ENCODE measurements at places on chromosomes 3 and 15.
A peak's percentile ranks its signal among the peaks of the same experiment; 100 is the strongest.

DNA sequence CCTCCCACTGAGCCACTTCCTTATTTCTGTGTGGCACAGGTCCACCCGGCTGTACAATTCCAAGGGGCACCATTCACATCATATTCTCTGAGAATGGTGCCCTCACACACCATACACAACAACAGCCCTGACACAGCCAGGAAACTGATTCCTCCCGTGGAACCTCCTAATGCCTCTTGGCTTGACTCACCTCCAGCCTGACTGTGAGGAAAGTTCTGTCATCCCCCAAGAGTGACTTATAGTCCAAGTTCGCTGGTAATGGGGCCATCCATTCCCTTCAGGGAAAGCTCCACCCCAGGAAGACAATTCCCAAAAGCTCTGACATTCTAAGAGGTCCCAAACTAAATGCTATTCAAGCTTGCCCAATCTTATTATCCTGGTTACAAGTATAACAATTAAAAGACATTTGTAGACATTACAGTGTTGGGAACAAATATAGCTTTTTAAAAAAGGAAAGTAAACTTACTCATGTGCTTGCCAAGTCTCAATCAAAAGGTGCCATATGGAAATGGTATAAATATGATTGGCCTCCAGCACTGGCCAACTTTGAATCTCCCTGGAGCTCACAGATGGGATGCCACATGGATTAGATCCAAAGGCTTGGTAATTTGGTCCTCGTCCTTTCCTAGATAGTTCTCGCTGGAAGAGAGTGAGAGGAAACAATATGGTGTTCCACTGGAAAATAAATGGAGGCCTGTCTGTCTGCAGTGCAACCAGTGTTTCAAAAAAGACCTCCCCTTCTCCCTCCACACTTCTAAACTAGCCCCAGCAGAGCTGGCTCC is 56.3 kb upstream of the PSMD6 start:
- DNase-seq: no peak

GRCh38 chr15:33654860-33655259 is 313.4 kb upstream of the CHRM5 start:
- no peak for DNase-seq

DNA sequence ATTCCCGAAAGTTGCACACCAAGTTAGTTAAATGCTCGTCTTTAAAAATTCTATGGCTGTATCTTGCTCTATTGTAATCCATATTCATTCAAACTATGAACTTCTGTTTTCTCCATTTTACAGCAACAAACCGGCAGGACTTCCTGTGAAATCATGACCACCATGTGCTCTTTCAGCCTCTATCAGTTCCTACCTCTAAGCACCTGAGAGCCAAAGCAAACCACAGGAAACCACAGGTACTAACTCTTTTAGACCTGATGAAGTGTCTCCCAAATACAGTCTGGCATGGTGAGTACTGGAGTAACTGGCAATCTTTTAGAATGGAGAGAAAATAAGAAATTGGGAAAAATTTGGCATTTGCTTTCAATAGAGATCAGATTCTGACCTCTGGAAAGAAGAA is 186.5 kb upstream of the SLITRK3 start:
- no peak for DNase-seq

GRCh38 chr3:54347933-54348332 is 225.6 kb downstream of the CACNA2D3 start:
- no peak for DNase-seq

DNA sequence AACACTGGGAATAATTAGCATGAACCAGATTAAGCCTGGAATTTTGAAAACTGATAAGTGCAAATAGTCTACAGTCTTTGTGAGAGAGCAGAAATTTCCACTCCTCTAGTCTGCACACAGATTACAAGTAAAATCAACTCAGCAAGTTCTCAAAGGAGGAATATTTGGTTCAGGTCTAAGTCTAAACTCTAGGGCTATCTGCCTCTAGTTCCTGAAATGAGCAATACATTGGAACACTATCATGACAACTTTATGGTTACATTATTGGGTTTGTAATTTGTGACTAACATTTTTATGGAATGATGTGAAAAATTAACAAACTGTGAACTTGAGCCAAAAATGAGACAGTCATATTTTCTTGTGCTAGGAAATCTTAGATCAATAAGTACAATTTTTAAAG is 30.8 kb upstream of the ADGRG7 start:
- no peak for DNase-seq

GRCh38 chr15:70094690-70095311 is 2.9 kb downstream of the TLE3 start:
- DNase-seq: no peak

DNA sequence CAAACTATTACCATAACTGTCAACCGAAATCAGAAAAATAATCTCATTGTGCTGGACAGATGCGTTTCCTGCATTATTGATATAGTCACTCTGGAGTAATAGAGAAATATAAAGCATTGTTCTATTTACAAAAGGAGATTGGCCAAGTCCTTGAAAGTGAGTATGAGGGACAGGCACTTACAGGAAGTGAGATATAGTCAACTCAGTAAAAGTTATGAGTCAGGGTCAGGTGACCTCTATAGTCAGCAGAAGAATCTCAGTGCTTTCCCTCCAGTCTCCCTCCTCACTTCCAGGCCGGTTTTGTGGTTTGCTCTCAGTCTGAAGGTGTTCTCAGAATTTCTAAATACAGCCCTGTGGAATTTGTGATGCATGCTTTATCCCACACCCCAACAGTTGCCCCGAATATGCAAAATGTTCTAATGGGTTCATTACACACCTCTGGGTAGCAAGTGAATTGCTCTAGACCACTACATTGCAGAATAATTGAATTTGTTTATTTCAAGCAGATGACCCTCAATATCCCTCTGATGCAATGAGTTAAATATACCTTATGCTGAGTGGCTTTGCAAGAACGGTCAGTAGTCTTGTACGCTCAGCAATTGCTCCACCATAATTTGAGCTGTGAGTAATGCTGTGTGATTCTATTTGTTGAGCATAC is 787.7 kb downstream of the MCTP2 start:
- DNase-seq: peak; percentile 9

- DNase-seq: no peak
These were observed 31.7 kb downstream of the SPINK8 start for GRCh38 chr3:48301800-48302166.

- DNase-seq: no peak
These were observed 17.9 kb downstream of the HRH1 start for GRCh38 chr3:11172096-11172690.

GRCh38 chr3:190192087-190192486 is 71.4 kb upstream of the P3H2 start:
- DNase-seq: no peak

- DNase-seq: no peak
These were observed 596 bp upstream of the SGO1 start for GRCh38 chr3:20186600-20187004.

- DNase-seq: no peak
These were observed 291.0 kb downstream of the PLOD2 start for GRCh38 chr3:145869958-145870357.

DNA sequence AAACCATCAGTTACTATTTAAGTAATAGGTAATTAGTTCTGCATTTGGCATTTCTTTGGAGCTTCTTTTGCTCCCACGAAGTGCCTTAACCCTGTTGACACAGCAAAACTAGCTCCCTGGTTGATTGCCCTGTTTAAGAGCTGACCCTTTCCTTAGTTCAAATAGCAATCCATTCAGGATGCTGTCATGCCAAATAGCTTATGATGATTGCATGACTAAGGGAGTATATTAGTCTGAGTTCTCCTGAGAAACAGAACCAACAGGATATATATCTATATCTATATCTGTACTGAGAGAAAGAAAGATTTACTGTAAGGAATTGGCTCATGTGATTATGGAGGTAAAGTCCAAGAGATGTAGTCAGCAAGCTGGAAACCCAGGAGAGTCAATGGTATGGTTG is 50.3 kb upstream of the SPRED1 start:
- no peak for DNase-seq

GRCh38 chr3:127560051-127560787 is 30.3 kb downstream of the TPRA1 start:
- no peak for DNase-seq

DNA sequence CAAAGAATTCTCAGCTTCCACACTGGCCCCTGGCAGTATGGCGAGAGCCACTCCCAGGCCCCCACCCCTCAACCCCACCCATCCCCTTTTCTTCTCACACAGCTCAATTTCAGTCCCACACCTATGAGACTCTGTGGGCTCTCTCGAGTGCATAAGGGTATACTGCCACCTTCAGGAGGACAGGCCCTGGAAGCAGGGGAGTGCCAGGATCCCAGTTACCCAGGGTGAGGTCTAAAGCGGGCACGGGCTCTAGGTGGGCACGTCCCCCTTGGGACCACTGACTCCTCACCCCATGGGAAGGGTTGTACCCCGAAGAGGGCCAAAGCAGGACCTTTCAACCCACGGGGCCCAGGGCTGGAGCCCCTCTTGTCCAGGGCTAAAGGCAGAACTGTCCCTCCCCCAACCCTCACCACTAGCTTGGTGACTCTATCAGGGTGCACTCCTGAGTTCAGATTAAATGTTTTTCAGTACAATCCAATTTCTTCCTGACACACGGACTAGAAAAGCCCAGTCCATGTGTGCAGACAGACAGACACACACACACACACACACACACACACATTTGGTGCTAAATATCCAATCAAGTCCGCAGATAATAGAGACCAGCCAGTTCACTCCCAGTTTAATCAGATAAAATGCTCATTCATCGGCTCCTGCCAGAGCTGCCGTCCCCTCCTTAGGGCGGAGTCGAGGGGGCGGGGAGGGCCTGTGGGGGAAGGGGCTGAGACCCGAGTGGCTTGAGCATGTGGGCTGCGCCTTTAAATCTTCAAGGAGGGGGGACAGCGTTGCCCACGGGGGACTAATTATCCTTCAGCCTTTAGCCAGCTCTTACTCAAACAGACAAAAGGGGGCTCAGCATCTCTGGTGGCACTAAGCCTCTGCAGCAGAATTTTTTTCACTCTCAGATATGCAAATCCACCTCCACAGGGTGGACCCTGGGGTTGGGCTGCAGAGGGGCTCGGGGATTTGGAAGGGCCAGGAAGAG is 59.3 kb downstream of the CYP11A1 start:
- DNase-seq: no peak

DNA sequence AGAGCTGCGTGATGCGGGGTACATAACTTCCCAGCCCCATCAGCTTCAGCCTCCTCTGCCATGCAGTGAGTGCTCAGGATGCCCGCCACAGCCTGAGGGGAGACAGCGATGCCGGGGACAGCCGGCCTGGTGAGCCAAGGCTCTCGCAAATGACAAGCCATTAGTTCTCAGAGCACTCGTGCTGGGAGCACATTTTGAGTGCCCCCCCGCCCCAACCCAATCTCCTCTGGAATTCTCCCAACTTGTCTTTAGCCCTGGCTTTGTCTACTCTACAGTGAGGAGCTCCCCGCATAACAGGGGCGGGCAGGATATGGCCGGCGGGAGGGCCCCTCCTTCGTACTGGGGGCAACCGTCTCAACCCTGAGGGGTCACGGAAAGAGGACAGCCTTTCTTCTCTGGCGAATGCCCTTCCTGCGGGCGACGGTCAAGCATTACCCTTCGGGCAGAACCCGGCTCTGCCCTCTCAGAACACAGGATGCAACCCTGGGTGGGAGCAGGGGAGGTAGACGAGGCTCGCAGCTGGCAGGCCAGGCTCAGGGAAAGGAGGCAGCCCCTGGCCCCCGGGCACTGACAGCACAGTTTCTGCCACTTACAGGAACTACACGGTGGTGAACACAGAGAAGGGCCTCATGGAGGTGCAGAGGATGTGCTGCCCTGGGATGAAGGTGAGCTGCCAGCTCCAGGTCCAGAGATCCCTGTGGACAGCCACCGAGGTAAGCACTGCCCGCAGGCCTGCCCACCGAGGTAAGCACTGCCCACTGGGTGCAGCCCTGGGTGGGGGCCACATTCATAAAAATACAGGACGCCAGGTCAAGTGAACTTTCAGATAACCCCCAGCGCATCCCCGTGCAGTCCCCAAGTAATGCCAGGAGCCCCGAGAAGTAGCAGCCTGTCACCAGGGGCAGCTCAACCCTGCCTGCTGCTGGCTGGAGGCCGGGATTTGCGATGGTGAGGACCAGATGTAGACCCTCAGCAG is 141.7 kb downstream of the LRRK1 start:
- DNase-seq: no peak

DNA sequence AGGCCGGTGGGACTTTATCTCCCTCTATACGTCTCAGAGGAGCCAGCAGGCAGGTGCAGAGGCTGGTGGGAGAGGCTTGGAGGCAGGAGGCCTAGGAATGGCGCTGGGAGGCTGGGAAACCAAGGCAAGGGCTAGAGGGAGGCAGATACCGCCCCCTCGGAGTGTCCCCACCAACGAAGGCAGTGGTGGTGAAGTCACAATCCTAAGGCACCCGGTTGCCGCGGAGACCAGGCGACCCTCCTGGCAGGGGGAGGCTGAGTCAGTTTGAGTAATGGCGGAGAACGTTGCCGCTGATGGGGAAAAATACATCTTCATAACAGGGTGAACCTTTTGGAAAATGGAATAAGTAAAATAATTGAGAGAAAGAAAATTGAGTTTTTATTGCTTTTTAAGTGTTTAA is 29.9 kb upstream of the CACNA2D2 start:
- DNase-seq: no peak

- peak; percentile 71 for DNase-seq
These were observed 263.6 kb upstream of the HES1 start for GRCh38 chr3:193872265-193872753.

GRCh38 chr15:41877631-41878354 is 16.1 kb downstream of the SPTBN5 start:
- no peak for DNase-seq

DNA sequence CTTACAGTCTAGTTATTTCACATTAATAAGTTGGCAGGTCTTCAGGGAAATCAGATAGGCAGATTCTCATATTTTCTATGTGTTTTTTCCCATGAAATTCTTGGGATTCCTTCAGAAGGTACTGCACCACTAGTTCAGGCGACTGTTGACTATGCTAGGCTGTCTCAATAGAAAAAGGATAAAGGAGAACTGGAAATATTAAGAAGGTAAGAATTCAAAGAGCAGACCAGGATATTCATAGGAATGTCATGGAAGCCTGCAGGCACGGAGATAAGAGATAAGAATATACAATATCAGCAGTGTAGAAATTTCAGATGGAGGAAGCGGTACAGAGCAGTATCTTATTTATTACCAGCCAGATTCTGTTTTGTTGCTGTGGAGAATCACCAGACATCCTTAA is 432.1 kb upstream of the MDFIC2 start:
- no peak for DNase-seq

DNA sequence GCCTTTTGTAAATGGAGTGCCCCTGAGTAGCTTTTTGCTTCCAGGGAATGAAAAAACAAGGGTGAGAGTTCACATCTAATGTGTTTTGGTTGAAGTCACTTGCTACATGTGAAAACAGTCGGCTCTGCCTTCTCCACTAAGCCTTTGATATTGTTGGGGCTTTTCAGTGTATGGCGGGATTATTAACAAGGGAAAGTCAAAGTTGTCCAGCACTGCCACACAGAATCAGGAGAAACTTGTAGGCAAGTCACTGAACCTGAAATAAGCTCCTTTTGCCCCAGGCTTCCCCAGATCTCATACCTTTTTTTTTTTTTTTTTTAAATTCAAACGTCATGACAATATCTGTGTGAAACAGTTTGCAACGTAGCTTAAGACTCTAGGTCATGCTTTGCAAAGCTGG is 248.0 kb downstream of the FEZF2 start:
- no peak for DNase-seq

Data from fibroblast of skin of left quadriceps (primary cell).